ENCODE measurements at places on chromosomes 2 and 18.

- peak; percentile 40 for DNase-seq
These were observed 319.6 kb upstream of the REV1 start for GRCh38 chr2:99809259-99809900.

DNA sequence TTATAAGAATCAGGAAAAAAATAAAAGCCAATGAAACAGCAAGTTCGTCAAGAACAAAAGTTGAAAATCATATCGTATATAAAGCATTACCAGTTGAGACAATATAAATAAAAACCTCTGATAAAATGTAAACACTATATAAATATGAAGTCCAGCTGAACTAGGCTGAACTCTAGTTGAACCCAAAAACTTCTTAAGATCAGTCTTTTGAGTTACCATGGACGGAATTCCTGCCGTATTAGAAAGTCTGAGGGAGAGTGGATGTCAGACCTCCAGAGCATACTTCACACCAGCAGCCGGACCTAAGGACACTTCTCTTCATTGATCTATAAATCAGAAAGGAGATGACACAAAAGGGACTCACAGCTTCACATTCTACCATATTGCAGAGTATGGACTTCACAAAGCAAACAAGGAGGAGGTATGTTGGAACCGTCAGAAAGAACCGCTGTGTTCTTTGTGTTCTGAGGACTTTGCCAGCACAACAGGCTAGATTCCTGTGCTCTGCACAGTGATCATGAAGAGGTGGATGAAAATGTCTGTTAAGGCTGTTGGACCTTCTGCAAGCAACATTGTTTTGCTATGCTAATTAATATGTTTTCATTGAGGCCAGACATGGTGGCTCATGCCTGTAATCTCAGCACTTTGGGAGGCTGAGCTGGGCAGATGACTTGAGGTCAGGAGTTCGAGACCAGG, 67.2 kb upstream of the SP5 start:
- DNase-seq: no peak

GRCh38 chr2:201049455-201049854, 22.0 kb downstream of the HYCC2 start:
- DNase-seq: no peak

DNA sequence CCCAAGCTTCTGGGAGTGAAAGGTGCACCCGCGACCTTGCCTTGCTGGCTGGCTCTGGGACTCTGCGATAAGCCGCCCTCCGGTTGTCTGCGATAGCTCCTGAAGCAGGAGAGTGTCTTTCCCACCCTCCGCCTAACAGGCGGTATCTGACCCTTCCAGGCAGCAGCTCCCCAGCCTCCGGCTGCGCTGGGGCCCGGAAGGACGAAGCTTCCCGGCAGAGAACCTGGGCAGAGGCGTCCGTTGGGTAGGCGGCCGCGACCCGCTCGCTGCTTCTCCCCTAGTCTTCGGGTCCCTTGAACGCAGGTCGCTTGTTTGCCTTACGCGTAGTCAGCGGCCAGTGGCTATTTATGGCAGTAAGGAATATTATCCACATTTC, 446 bp upstream of the RHBDD1 start:
- DNase-seq: no peak

GRCh38 chr2:105718846-105719481, 25.7 kb upstream of the NCK2 start:
- DNase-seq: no peak

DNA sequence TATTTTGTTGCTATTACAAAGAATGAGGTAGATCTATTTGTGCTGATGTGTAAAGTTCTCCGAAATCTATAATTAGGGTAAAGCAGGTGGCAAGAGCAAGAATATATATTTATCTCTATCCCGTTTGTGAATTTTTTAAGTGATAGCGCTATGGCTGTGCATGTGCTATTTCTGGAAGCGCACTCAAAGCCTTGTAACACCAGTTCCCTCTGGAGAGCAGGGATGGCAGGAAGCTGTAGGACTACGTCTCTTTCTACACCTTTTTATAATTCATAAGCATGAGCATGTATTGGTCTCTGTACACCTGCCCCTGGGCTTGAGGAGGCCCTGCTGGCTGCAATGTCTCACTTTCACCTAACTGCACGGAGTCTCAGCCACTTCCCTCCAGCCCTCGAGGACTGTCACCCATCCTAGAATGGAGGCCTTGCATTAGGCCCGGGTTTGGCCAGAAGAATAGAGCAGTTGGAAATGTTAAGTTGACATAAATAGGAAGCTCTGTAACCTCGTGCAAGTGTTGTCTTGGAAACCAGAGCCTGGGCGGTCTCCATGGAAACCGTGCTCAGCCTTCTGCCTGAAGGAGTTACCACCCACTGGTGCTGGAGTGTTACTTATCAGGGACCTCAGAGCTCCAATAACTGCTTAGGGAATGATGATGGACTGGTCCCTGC, 20.9 kb downstream of the ITM2C start:
- DNase-seq: peak; percentile 39

- DNase-seq: no peak
These were observed 390.7 kb upstream of the ETAA1 start for GRCh38 chr2:67006373-67006960.

- DNase-seq: no peak
These were observed 203.9 kb downstream of the PRKCE start for GRCh38 chr2:45855374-45855773.

- DNase-seq: no peak
These were observed 211.6 kb downstream of the BCL2 start for GRCh38 chr18:63107931-63108330.

DNA sequence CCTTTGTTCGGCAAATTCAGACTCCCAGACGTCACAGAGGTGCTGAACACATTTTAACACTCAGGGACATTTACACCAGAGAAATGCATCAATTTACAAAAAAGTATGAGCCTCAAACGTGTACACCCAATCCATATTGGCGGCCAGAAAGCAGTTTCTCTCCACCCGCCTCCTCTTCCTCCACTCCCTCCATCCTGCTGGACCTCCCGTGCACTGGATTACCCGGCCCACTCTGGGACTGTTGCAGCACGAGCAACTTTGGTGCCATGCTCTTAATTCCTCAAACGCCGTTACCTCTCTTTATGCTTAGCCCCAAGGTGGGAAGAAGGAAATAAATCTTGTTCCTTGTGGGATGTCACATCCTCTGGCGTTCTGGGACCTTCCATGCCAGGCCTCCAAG, 243.4 kb downstream of the ZNF516 start:
- no peak for DNase-seq

- DNase-seq: no peak
These were observed 26.2 kb downstream of the TRIB2 start for GRCh38 chr2:12742891-12743290.

- DNase-seq: no peak
These were observed 43.6 kb downstream of the ERBB4 start for GRCh38 chr2:212495046-212495445.

DNA sequence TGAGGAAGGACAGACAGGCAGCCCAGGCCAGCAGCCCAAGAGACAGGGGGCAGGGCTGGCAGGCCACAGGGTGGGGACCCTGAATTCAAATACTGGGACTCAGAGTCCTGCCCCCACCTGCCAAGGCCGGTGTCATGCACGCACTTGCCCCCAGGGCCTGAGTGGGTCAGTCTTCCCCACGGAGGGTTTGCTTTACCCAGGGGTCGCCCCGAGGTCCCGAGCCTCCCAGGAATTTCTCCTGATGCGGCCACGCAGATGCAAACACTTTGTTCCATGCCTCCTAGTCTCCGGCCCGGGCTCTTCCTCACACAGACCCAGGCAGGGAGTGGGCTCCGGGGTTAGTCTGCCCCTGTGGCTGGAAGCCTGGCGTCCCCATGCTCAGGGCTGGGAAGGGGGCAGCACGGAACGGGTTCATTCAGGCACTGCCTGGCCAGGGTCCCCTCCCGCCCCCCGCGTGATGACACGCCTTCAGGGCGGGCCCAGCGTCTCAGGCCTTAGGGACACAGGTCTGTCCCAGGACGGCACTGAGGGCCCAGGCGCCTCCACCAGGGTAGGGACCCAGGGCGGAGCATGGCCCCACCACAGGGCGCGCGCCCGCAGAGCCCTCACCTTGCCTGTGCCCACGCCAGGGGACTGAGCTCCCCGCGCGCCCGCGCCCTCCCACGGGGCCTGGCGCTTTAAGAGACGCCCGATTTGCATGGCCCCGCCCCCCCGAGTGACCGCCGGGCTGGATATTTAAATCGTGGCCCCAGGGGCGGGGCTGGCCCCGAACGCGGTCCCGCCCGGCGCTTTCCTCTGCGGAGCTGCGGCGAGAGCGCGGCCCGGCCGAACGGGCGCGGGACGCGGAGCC, at the start of gene SNED1:
SNED1 (plus strand) TSS at position 763 of the 850 bp plus-strand sequence. CDS start 220 bp downstream, outside the sequence.
- DNase-seq: peak; percentile 61

DNA sequence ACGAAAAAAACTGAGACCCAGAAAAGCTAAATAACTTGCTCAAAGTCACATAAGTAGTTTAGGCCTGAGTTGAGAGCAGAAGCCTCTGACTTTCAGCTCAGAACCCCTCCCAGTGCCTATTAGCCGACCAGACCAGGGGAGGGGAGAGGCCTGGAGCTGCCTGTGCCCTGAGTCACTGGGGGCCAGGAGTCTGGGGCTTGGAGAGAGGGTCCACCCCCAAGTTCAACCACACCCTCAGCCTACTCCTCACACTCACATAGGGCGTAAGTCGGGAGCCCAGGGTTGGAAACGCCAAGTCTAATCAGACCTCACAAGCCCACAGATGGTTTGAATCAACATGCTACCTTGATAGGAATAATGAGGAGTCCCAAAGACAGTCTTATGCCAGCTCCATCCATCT, 12.6 kb upstream of the PKDCC start:
- peak; percentile 66 for DNase-seq

DNA sequence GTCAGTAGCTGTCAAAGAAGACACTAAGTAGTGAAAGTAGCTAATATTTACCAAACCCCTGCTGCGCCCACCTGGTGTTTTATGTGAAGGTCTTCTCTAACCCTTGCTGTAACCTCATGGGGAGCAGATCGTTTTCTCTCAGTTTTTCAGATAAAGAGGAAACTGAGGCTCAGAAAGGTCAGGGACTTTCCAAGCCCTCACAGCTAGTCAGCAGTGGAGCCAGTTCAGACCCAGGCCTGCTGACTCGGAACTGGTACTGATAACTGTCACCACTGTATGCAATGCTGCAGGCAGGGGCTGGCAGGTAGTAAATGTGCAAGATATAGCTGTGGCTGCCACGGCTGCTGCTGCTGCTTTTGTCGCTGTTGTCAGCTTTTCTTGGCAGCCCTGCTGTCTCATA, 69.1 kb downstream of the LRRFIP1 start:
- no peak for DNase-seq

GRCh38 chr2:60528281-60529020, 25.0 kb downstream of the BCL11A start:
- peak; percentile 48 for DNase-seq

DNA sequence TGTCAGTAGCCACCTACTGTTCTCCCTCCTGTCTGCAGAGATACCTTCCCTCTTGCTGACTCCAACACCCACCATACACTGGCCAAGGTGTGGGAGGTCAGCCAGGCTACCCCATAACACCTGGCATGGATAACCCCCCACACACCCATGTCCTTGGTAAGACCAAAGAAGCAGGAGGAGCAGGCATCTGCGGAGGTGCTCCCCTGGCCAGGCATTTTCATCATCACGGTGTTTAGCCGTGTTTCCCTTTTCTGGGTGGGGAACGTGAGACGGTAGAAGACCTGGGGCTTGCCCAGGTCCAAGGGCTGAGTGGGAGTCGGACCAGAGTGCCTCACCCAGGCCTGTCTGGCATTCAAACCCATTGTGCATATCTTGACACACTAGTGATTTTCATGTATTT, 150.3 kb downstream of the SMAD7 start:
- no peak for DNase-seq

DNA sequence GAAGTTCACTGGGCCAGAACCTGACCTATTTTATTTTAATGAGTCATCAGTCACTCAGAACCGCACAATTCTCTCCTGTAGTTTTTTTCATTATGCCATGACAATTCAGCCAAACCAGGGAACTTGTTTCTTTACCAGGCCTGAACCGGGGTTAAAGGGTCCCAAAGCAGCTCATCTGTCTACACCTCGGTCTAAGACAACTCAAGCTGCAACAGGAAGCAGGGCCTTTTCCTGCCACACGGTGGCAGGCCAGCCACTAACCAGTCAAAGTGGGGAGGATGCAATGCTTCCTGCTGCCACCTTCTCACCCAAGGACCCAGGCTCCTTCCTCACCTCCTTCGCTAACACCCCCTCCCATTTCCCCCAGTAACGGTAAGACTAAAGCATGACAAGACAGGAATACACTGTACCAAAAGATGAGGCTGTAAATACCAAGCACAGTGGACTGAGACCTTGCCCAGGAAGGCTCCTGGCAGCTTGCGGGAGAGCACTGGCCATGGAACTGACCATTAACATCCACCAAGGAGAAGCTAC, 56.7 kb upstream of the ACKR3 start:
- peak; percentile 49 for DNase-seq

DNA sequence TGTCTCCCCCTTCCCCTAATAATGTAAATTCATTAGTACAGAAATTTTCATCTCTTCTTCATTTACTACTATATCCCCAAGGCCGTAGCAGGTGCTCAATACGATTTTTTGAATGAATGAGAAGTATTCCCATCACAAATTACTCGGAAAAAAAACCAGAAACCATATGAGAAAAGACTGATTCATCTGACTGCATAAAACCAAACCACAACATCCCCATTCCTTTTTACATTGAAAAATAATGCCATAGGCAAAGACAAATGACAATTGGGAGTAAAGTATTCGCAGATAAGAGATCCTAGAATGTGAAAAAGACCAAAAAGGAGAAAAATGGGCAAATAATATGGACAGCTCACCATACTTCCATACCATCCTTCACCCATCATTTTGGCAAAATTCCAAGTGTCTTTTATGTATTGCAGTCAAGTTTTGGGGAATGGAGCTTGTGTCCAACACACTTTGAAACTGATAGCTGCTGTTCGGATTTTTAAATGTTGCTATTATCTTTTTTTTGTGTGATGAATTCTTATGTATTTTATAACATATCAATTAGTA, 1.5 kb downstream of the ZC3H8 start:
- DNase-seq: no peak

- no peak for DNase-seq
These were observed 385.2 kb downstream of the CMPK2 start for GRCh38 chr2:6480514-6480913.

DNA sequence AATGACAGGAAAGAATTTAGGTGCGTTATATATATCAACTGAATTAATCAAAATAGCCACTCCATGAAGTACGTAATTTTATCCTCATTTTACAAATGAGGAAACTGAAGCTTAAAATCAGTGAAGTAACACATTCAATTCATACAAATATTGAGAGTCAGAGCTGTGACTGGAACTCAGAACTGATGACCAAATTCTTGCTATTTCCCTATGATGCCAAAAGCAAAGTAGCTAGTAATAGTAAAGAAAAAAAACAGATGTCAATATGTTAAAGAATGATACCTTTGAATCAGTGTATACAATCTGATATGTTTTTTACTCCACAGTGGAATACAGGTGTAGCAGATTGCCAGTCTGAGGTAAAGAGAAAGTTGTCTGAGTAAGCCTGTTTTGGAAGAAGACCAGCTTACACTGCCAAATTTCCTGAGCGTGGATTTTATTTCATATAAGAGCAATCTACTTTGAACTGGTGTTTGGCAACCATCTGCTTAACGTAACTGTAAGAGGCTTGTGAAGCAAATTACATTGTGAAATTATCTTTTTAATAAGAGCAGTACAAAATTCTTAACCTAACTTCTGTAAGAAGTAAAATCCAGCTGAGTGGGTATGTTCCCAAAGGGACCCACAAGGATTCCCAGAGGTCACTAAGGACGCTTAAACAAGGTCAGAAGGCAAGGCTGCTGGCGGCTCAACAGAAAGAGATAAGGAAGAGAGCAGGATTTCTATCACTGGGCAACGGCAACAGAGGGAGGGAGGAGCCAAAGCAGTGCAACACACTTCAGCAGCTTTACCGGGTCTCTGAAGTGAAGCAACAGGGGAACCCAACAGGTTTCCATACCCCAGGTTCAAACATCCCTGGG, 85.6 kb downstream of the IKZF2 start:
- DNase-seq: peak; percentile 7

GRCh38 chr2:213306316-213306942, 22.2 kb downstream of the SPAG16 start:
- DNase-seq: peak; percentile 49
